Activated CD8-positive, alpha-beta memory T cell treated with anti-CD3 and anti-CD28 coated beads, Interleukin-2, amount 10 ng/mL, durations not matched to agents 7 days and 5 days (primary cell): ENCODE measurements at places on chromosomes 7 and 10. TPM values are rescaled to one million over a fixed set of nuclear protein-coding genes. Genes with fewer than 3 reads are reported as not detected.

The RBP3 gene
- total RNA-seq = not detected

- no peak for DNase-seq
Measured at GRCh38 chr10:127619546-127620325, 70.6 kb downstream of the NPS start.

- DNase-seq = no peak
Measured at GRCh38 chr10:55641601-55642000, 719.5 kb downstream of the ZWINT start.

GRCh38 chr7:134985894-134986362 lies 380 bp upstream of the AGBL3 start:
- no peak for DNase-seq
